Heart left ventricle (tissue), 16 donors: ENCODE measurements at places on chromosomes 12 and 14. TPM values are rescaled to one million over a fixed set of nuclear protein-coding genes. Genes with fewer than 3 reads are reported as not detected.

The ERBB3 gene
- polyA plus RNA-seq = 3.4 TPM

DNA sequence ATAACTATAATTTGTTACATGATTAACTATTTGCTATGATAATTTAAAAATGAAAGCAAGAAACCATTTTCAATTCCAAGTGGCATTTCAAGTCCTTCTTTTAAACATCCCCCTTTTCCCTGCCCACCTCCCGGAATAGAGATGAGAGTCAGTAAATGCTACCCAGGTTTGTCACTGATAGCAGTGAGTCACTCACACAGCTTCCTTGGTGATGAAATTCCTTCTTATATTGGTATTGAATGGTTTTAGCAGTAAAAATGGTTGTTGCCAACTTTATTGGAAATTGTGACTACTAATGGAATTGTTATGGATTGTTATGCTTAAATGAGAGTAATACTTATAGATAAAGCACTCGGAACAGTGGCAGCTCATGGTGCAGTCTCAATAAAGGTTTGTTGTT lies 90.5 kb downstream of the PPM1A start:
- no peak overlapping the region for H3K4me3 ChIP-seq
- DNase-seq = no peak
- no peaks in the 10 kb centered on the region for H3K4me1 ChIP-seq
- no peak overlapping the region for H3K27ac ChIP-seq
- H3K27me3 ChIP-seq = peaks cover 4% of the 10 kb centered on the region

DNA sequence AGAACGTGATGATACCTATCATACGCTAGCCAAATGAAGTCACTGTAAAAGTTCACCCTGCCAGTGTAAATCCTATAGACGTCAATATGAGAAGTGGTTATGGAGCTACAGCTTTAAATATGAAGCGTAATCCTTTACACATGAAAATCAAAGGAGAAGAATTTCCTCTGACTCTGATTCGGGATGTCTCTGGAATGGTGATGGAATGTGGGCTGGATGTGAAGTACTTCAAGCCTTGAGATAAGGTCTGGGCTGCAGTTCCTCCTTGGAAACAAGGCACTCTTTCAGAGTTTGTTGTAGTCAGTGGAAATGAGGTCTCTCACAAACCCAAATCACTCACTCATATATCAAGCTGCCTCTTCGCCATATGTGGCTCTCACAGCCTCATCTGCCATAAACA lies 53.1 kb upstream of the NAP1L1 start:
- no peaks in the 10 kb centered on the region for H3K36me3 ChIP-seq
- H3K4me1 ChIP-seq = no peaks in the 10 kb centered on the region
- H3K27me3 ChIP-seq = no peaks in the 10 kb centered on the region
- H3K27ac ChIP-seq = no peak overlapping the region
- H3K4me3 ChIP-seq = no peak overlapping the region

GRCh38 chr12:31796270-31796951 lies 67.6 kb upstream of the AMN1 start:
- no peak for DNase-seq
- no peaks in the 10 kb centered on the region for H3K4me1 ChIP-seq
- no peak overlapping the region for H3K4me3 ChIP-seq

DNA sequence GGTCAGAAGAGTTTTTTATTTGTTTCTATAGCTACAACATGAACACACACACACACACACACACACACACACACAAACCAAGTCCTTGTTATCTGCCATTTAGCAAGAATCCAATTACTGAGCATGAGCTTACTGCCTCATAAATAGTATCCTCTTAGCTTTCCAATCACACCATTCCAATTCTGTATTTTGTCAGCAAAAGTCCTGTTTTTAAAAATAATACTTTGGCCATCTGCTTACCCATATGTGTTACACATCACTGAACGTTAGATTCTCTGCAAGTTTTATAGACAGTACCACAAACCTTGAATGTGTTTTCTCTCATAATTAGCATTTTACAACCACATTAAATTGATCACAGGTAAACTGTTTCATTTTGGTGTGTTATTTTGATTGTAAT lies 1905.4 kb upstream of the FLRT2 start:
- no peak overlapping the region for H3K27ac ChIP-seq
- no peaks in the 10 kb centered on the region for H3K36me3 ChIP-seq
- no peaks in the 10 kb centered on the region for H3K4me1 ChIP-seq
- no peak overlapping the region for H3K4me3 ChIP-seq
- H3K27me3 ChIP-seq = no peaks in the 10 kb centered on the region

DNA sequence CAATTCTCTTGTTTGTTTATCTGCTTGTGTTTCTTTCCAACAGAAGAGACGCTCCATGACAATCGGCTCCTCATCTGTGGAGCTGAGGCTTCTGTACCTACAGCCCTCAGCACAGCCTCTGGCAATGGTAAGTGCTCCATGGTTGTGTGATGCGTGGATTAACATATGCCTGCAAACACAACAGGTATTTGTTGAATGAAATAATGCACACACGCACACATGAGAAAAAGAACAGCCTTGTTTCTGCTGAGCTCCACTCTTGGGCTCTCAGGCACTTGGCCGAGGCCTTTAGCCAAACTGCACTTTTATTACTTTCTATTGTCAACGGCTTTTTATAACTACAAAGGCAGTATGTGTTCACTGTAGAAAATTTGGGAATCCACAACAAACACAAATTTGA lies 120.4 kb upstream of the TMCC3 start:
- no peaks in the 10 kb centered on the region for H3K36me3 ChIP-seq

GRCh38 chr12:112322441-112322840 lies 59.8 kb downstream of the HECTD4 start:
- peaks cover 8% of the 10 kb centered on the region for H3K4me1 ChIP-seq
- H3K27me3 ChIP-seq = no peaks in the 10 kb centered on the region
- H3K4me3 ChIP-seq = no peak overlapping the region
- H3K36me3 ChIP-seq = no peaks in the 10 kb centered on the region

The TMEM179 gene
- 0.15 TPM for polyA plus RNA-seq

DNA sequence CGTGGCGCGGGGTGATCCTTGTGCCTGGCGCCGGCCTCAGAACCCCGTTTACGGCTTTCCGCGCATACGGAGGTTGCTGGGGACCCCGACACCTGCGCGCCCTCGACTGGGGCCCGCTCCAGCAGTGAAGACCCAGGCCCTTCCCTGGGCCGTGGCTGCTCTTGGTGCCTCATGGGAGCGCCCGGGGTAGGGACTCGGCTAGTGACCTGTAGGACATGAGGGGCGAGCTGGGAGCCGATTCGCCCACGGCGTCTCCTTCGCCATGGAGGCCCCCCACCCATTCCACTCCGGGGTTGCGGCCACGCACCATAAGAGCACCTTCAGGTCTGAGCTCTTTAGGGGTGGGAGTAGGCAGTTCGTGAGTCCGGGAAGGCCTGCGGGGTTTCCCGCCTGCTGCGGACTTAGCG lies 14.2 kb upstream of the PAX9 start:
- no peaks in the 10 kb centered on the region for H3K36me3 ChIP-seq
- peaks cover 19% of the 10 kb centered on the region for H3K4me1 ChIP-seq
- peaks cover 40% of the 10 kb centered on the region for H3K27me3 ChIP-seq
- DNase-seq = no peak

- H3K36me3 ChIP-seq = no peaks in the 10 kb centered on the region
- no peak overlapping the region for H3K27ac ChIP-seq
- no peaks in the 10 kb centered on the region for H3K4me1 ChIP-seq
These were observed 542.2 kb upstream of the USP15 start for GRCh38 chr12:61717986-61718385.

DNA sequence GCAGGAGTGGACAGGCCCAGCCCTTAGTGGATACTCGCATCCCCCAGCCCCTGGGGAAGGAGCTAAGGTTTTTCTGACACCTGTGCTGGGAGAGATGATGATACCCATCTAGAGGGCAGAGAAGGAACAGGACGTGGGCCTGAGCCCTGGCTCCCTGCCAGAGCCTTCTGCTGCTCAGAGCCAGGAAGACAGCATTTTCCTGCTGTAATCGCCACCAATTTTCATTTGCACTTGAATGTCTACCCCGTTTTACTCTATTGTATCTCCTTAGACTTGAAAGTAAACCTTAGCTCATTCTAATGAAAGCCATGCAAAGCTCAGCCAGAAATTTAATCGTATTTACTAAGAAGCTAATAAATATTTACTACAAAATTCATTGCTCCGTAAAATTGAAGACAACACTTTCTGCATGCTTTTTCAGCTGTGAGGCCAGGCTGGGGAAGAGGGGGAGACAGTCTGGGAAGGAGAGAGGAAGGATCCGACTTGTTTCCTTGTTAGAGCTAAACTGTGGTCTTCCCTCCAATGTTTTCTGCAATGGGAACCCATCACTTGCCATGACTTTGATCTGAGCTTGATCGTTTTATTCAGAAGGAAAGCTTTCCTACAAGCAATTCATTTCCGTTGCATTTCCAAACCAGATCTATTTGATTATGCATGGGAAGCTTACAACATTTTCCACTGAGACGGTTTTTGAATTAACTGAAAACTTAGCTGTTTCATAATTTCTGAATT lies 17.6 kb upstream of the TRAF3 start:
- H3K27me3 ChIP-seq = no peaks in the 10 kb centered on the region
- DNase-seq = no peak
- H3K4me1 ChIP-seq = no peaks in the 10 kb centered on the region
- no peaks in the 10 kb centered on the region for H3K36me3 ChIP-seq
- no peak overlapping the region for H3K27ac ChIP-seq

The CLEC7A gene
- 2.7 TPM for polyA plus RNA-seq

- no peak for DNase-seq
- H3K27ac ChIP-seq = no peak overlapping the region
- H3K4me3 ChIP-seq = no peak overlapping the region
- no peaks in the 10 kb centered on the region for H3K36me3 ChIP-seq
- no peaks in the 10 kb centered on the region for H3K4me1 ChIP-seq
These were observed 248.5 kb downstream of the GLT1D1 start for GRCh38 chr12:129101816-129102215.

The NRXN3 gene
- 0.38 TPM for polyA plus RNA-seq

The CMKLR1 gene
- 2.0 TPM for polyA plus RNA-seq

DNA sequence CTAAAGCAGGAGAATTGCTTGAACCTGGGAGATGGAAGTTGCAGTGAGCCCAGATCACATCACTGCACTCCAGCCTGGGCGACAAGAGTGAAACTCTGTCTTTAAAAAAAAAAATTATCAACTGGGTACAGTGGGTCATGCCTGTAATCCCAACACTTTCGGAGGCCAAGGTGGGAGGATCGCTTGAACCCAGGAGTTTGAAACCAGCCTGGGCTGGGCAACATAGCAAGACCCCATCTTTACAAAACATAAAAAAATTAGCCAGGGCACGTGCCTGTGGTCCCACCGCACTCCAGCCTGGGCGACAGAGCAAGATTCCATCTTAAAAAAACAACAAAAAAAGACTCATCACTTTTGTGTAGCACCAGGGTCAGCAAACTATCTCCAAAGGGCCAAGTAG lies 7.1 kb upstream of the NANOG start:
- H3K4me3 ChIP-seq = no peak overlapping the region
- no peaks in the 10 kb centered on the region for H3K36me3 ChIP-seq
- no peak for DNase-seq
- H3K4me1 ChIP-seq = no peaks in the 10 kb centered on the region
- H3K27ac ChIP-seq = no peak overlapping the region
- no peaks in the 10 kb centered on the region for H3K27me3 ChIP-seq

The SYNDIG1L gene
- 0.06 TPM for polyA plus RNA-seq

GRCh38 chr12:112916270-112916669 lies 9.5 kb downstream of the OAS1 start:
- no peak overlapping the region for H3K27ac ChIP-seq
- no peaks in the 10 kb centered on the region for H3K27me3 ChIP-seq
- H3K4me1 ChIP-seq = no peaks in the 10 kb centered on the region
- H3K36me3 ChIP-seq = peaks cover 77% of the 10 kb centered on the region
- no peak for DNase-seq
- H3K4me3 ChIP-seq = no peak overlapping the region

The CIDEB gene
- polyA plus RNA-seq = 3.2 TPM

The CPNE6 gene
- not detected for polyA plus RNA-seq

DNA sequence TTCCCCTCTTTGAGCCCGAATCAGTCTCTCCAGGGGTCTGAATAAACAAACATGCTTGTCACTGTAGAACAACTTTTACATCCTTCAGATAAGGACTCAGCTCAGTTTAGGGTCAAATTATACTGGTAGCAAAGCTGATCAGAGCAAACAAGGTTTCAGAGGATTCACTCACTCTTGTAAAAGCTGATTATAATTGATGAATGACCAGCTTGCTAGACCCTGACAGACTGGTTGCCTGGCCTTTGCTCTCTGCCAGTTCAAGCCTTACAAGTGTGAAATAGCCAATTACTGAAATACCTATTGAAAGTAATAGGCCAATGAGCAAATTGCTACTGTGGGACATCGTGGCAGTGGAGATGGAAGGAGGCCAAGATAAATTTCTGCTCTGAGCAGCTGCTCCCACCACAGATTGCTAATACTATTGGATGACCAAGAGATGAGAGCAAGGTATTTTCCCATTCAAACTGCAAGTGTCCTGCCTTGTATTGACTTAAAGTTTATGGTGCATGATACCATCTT lies 177.6 kb downstream of the PDZRN4 start:
- no peaks in the 10 kb centered on the region for H3K27me3 ChIP-seq
- H3K36me3 ChIP-seq = no peaks in the 10 kb centered on the region
- no peaks in the 10 kb centered on the region for H3K4me1 ChIP-seq

The KRT1 gene
- not detected for polyA plus RNA-seq

DNA sequence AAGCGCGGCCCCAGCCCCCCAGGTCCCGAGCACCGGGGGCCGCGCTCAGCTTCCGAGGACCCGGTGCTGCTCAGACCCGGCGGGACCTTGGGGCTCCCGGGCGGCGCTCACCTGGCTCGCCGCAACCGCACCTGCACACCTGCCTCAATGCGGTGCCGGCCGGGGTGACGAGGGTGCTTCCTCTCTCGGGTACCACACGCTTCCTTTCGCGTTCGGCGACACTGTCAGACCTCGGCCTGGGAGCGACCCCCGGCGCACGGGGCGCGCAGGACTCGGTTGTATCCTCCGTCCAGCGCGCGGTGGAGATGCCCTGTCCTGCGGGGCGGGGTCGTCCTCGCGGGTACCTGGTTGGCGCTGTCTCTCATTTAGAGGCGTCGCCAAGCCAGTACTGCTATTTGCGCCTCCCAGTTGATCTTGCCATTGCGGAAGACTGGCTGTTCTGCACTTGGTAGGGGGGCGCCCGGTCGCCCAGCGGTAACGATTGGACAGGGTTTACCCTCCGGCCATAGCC lies 718 bp downstream of the PACS2 start:
- no peaks in the 10 kb centered on the region for H3K27me3 ChIP-seq
- peaks cover 41% of the 10 kb centered on the region for H3K4me1 ChIP-seq
- H3K36me3 ChIP-seq = no peaks in the 10 kb centered on the region
- DNase-seq = no peak

DNA sequence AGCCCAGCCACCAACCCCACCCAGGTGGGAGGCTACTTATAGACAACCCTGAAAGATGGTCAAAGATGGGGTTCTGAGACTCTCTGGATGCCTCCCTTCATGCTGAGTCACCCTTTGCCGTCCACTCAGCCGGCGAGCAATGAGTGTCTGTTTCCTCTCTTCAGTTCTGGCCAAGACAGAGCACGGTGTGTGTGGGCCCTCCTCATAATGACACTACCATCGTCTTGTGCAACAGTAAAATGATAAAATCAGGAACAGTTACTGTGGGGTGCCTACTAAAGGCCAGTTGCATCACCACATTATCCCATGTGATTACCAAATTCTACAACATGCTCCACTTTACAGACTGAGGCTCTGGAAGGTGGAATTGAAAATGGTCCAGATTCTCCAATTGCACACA lies 7.0 kb upstream of the BDKRB1 start:
- no peak for DNase-seq
- H3K36me3 ChIP-seq = no peaks in the 10 kb centered on the region
- H3K27me3 ChIP-seq = no peaks in the 10 kb centered on the region

- no peak overlapping the region for H3K27ac ChIP-seq
- peaks cover 98% of the 10 kb centered on the region for H3K36me3 ChIP-seq
- H3K27me3 ChIP-seq = no peaks in the 10 kb centered on the region
- H3K4me1 ChIP-seq = no peaks in the 10 kb centered on the region
- no peak overlapping the region for H3K4me3 ChIP-seq
These were observed 37.2 kb downstream of the EP400 start for GRCh38 chr12:131986910-131987309.
